ENCODE measurements at places on chromosomes 1 and 21.

DNA sequence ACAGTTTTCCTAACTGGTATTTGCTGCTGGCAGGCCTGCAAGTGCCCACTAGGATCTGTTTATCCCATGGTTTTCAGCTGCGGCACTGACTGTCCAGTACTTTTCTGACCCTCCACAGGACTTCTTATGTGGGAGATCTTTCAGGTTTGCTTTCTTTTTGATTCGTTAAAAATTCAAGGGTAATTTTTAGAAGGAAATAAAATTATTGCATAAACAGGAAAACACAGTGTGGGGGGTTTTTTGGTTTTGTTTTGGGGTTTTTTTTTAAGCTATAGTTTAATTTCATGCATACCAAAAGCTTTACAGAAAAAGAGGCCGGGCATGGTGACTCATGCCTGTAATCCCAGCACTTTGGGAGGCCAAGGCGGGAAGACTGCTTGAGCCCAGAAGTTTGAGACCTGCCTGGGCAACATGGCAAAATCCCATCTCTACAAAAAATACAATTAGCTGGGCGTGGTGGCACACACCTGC, 3.6 kb downstream of the NIBAN1 start:
- no peak for DNase-seq

DNA sequence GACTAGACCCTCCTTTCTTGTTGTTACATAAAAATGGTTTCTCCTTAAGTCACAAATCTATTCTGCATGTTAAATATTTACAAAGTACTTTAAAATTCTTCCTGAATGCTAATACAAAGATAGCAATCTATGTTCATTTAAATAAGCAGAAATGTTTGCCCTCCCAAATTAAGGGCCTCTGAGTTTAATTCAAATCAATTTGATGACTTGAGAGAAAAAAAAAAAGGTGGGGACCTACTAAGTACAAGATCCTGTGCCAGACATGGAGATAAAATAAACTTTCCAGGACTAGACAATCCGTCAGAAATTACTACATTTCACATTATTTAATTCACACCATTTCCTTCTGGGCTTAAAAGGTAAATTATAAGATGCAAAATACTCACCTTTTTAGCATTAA, 548.3 kb downstream of the DPYD start:
- DNase-seq, result no peak

DNA sequence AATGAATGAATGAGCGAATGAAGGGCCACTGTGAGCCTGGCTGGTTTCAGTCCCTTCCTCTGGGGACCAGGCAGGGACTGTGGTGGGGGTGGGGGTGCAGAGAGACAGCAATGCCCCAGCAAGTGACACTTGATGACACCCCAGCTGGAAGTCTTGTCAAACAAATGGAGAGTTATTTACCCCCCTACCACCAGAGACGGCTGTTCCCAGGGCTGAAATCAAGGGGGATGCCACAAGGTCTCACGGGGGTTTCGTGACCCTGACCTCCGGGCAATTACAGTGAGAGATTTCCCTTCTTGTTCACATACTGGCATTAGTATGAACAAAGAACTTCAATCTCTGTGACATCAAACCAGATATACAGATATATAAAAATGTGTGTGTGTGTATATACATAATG, 34.0 kb upstream of the LMO4 start:
- DNase-seq, result no peak

GRCh38 chr1:86155807-86156565, 586 bp downstream of the COL24A1 start:
- no peak for DNase-seq

DNA sequence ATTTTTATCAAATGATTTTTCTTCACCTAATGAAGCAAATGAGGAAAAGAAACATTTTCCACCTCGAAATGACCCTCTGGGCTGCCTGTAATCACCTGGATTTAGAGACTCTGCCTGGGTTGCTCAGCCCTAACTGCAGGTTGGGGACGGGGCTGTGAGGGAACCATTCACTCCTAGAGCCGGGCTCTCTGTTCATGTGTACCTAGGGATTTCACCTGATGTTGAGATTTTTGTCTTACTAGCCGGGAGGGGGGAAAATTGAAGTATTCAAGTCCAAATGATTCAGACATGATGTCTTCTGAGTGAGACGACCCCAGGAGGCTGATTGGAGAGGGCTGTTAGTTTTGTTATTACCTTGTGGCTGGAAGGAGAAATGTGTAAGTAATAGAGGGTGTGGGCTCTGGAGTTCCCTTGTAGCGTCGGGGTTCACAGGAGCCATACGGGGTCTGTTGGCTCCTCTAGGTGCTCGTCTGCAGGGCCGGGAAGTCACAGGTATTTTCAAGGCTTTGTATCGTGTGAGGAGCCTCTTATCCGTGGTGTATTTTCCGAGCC, 42.3 kb upstream of the PWP2 start:
- no peak for DNase-seq

GRCh38 chr1:155245163-155245524, 10.1 kb downstream of the ENTREP3 start:
- DNase-seq, result no peak

DNA sequence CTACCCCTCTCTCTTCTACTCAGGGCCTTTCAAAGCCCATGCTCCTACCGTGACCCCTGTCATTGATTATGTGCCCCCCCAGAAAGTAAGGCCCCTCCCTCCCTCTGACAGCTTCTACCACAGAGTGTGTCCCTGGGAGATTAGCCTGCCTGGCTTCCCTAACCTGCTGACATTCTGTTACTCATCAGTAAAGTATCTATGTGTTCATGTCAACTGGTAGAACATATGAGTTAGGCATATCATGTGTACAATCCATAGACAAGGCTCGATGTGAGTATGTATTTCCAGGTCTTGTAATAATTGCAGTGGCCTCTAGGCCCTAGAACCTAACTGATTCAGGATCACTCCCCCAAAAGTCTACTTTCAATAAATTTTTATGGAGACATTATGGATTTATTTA, 120.0 kb downstream of the GIPC2 start:
- no peak for DNase-seq

DNA sequence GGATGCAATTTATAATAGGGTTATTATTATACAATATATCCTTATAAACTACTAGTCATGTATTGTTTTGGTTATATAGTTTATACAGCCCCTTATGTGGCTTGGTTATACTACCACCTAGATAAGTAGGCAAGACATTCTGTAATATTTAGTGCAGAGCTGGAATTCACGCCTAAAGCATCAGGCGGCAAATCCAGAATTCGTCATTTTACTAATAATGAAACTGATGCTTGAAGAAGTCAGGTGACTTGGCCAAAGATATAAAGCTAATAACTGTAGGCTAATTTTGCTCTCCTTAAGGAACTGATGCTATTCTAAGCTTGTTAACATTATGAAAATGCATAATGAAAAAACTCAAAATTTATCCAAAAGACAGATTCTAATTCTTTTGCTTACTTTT, 10.8 kb downstream of the NSL1 start:
- DNase-seq, result no peak

DNA sequence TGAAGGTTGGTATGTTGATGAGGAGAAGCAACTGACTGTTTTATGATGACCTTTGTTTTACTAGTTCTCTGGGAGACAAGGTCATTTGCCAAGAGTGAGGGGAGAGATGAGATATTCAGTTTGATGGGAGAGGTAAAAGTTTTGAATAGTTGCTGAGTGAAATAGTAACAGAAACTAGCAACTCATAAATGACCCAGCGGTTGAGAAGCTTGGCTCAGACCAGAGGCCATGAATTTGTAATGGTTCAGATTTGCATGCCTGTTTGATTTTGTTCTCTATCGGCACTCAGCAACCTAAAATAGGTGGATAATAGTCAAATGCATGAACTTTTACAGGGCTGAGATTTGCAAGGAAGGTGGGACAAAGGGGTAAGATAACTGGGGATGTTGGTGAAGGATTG, 6.6 kb downstream of the CCDC30 start:
- DNase-seq, result no peak

- no peak for DNase-seq
Observed at GRCh38 chr1:117846674-117847425, 82.6 kb downstream of the GDAP2 start.

DNA sequence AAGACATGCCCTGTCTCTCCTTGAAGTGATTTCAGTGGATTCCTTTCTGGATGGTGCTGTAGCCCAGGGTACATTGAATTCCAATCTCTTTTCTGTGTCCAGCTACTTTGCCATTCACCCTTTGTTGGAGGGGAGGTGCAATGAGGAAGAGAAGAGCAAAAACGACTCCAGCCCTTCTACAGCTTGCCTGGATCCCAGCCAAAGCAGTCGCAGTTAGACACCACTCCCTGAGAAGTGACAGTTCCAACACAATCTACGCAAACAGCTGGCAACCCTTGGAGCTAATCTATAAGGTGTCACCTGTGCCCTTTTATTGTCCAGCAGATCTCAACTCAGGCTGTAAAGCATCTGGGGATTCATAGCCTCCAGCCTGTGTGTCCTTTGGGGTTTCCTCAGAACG, 4.6 kb downstream of the CD244 start:
- no peak for DNase-seq

All from lung microvascular endothelial cell (primary cell).